ENCODE measurements at places on chromosomes 2 and 18. TPM values are rescaled to one million over a fixed set of nuclear protein-coding genes. Genes with fewer than 3 reads are reported as not detected.

ACADL gene
- polyA plus RNA-seq: 0.07 TPM

PROC gene
- not detected for polyA plus RNA-seq

- H3K36me3 ChIP-seq: no peaks in the 10 kb centered on the region
- DNase-seq: no peak
- H3K4me1 ChIP-seq: peaks cover 4% of the 10 kb centered on the region
- no peak overlapping the region for H3K27ac ChIP-seq
Measured at GRCh38 chr18:8984131-8984721, 118.3 kb upstream of the NDUFV2 start.

GRCh38 chr2:58922245-58922644 is 681.1 kb upstream of the FANCL start:
- H3K27ac ChIP-seq: no peak overlapping the region
- DNase-seq: no peak
- H3K4me3 ChIP-seq: no peak overlapping the region
- no peaks in the 10 kb centered on the region for H3K4me1 ChIP-seq
- no peaks in the 10 kb centered on the region for H3K27me3 ChIP-seq

TRABD2A gene
- polyA plus RNA-seq: 4.4 TPM

Data from fibroblast of lung (primary cell).